ENCODE measurements at places on chromosomes 13 and 19. TPM values are rescaled to one million over a fixed set of nuclear protein-coding genes. Genes with fewer than 3 reads are reported as not detected.

PTPRS gene
- polyA plus RNA-seq: 10.9 TPM

DNA sequence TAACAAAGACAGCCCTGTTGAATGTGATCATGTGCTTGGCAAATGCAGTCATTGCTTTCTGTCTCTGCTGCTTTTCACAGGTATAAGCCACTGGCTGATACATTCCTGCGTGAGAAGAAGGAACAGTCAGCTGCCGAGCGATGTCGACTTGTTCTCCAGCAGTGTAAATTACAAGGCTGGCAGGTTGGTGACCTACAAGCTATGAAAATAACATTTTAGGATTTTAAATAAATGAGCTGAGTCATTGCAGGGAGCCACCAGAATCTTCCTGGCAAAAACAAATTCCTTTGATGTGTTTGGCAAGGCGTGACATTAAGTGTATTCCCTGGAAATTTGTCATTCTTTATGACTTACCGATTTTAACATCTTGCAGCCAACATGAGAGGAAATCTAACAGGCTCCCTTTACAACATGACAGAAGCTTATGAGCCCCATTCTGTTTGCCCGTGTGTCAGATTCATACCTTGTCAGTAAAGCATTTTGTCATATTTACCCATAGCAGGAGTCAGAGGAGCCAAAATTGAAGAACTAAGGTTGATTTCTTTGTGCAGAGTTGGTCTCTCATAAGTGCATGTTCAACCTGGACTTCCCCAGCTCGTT is 471.4 kb downstream of the MYO16 start:
- no peak for DNase-seq

- no peak for DNase-seq
Observed at GRCh38 chr19:23310729-23311211, 60.6 kb upstream of the ZNF724 start.

SLC46A3 gene
- polyA plus RNA-seq: 10.3 TPM

- no peak for DNase-seq
Observed at GRCh38 chr19:29675650-29676186, 10.5 kb downstream of the PLEKHF1 start.

SYCN gene
- polyA plus RNA-seq: 0.18 TPM

DNA sequence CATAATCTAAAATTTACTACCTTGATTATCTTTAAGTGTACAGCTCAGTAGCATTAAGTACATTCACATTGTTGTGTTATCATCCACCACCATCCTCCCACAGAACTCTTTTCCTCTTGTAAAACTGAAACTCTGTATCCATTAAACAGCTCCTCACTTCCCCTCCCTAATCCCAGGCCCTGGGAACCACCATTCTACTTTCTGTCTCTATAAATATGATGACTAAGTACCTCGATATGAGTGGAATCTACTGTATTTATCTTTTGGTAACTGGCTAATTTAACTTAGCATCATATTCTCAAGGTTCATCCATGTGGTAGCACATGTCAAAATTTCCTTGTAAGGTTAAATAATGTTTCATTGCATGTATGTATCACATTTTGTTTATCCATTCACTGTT is 49.0 kb upstream of the POMP start:
- DNase-seq: no peak

- no peak for DNase-seq
Observed at GRCh38 chr13:68030152-68030809, 800.1 kb upstream of the PCDH9 start.

DNA sequence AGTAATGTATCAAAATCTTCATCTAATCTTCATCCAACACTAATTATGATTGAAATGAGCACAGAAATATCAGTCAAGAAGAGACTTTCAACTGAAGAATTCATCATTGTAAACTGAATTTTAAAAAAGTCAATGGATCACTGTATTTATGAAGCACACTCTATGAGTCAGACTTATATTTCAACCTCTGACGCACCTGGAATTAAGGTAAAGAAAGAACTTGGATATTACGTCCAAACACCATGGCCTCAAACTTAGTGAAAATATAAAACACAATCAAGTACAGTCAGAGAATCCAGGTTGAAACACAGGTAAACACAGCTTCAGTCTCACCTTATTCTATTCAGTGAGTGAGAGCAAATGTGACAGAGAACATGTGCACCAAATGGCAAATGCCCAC is 39.5 kb downstream of the MIPEP start:
- no peak for DNase-seq

CD209 gene
- polyA plus RNA-seq: 0.57 TPM

USPL1 gene
- 9.7 TPM for polyA plus RNA-seq

DNA sequence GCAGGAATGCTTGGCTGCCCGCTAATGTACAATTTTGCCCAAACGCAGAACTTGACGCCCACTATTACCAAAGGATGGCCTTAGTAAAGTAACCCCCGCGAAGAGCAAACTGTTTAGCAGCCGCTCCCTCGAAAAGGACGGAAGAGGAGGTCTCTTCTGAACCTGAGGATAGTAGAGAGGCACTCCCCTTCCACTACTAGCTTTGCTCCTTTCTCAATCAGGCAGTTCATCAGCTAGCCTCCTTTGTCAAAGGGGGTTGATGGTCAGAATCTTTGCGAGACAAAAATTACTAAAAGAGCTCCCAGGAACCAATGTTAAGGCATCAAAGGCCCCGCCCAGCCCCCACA is 534 bp downstream of the CAB39L start:
- peak; percentile 76 for DNase-seq

DNA sequence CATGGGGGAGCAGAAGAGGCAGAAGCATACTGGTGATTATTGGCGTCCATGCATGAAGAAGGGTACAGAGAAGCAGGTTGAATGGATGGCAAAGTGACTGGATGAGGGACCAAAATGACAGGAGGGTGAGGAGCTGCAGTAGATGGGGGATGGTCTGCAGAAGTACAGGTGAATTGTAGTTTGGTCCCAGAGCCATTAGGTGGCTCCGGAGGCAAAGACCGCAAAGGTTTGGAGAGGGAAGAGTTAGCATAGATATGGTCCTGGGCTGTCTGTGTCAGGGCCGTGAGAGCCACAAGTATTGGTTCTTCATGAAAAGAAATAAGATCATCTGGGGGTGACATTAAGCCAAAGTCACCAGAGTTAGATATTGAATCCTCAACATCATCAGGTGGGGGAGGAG is 59.0 kb upstream of the ZNF726 start:
- no peak for DNase-seq

KCTD12 gene
- polyA plus RNA-seq: 63.6 TPM

DNA sequence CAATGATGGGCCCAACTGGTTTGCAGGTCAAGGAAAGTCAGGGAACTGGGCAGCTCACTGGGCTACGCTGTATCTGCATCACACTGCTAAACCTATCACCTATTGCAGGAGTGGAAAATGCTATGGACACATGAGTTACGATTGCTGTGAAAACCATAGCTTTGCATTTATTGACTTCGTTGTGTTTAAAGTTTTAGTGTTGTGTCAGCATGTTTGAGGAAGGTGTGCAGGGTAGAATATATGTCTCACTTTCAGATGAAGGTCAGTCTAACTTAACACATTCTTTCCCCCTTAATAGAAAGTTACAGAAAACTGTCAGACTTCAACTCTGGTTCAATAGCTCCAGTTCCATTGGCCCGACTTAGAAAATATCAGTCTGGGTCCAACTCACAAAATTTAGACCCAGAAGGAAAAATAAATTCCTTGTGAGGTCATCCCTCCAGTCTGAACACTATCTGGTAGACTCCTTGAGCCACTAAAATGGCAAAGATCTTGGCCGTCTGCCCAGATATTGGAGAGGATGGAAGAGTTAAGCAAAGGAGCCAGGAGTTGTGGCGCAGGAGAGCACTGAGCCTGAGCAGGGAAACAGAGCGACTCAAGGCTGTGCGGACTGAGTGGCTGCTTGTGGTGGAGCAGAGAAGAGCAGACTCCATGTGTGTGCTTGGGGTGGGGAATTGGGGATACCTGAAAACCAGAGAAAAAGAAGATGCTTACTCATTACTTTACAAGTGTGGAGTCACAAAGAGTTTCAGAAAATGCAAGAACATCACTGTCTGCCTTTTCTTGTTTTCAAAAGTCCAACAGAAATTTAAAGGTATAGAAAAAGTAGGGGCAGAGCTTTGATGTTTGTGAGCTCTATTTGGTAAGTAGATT is 518.5 kb downstream of the FGF9 start:
- peak; percentile 47 for DNase-seq

TDRD3 gene
- polyA plus RNA-seq: 13.4 TPM

DNA sequence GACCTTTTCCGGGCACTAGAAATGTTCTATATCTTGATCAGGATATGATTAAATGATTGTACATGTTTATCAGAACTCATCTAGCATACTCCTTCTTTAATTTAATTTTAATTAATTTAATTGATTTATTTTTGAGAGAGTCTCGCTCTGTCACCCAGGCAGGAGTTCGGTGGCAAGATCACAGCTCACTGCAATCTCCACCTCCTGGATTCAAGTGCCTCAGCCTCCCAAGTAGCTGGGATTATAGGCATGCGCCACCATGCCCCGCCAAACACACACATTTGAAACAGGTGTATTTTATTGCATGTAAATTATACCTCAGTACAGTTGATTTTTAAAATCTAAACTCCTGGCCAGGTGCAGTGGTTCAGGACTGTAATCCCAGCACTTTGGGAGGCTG is 17.4 kb upstream of the BCL3 start:
- no peak for DNase-seq

- no peak for DNase-seq
Observed at GRCh38 chr13:93649496-93649895, 422.9 kb downstream of the GPC6 start.

DNA sequence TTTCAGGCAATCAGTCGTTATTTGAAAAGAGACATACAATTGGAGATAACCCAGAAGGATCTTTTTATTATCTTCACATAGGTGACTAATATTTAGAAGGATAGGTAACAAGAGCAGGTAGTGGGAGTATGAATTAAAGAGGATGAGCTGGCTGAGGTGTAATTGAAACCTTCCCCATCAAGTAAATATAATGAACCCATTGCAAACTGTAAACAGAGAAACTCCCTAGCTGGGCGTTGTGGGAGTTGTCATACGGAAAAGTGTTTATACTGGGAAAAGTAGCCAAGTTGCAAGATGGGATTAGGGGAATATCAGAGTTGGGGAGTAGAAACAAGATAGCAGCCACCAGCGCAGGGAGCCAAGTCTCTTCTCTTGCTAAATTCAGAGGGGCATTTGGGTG is 448.4 kb downstream of the COG6 start:
- no peak for DNase-seq

IZUMO4 gene
- 9.8 TPM for polyA plus RNA-seq

PSG11 gene
- not detected for polyA plus RNA-seq

DNA sequence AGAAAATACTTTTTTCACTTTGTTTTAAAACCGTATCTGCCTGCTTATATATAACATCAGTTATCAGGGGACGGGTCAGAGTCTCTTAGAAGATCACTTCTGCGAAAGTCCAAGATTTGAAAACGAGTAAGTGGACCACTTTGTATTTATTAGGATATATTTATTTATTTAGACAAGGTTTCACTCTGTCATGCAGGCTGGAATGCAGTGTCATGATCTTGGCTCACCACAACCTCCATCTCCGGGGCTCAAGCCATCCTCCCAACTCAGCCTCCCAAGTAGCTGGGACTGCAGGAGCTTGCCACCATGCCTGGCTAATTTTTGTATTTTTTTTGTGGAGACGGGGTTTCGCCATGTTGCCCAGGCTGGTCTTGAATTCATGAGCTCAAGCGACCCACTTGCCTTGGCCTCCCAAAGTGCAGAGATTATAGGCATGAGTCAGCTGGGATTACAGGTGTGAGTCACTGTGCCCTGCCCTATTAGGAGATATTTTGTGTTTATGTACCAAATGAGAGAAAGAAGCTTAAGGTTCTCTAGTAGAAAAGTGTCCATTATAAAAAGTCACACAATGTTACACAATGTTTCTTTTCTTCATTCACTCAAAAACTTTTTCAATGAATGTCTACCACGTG is 39.5 kb downstream of the RASL11A start:
- DNase-seq: no peak

ZNF611 gene
- polyA plus RNA-seq: 4.3 TPM

- no peak for DNase-seq
Observed at GRCh38 chr13:19940106-19940505, 18.4 kb upstream of the ZMYM2 start.

GRCh38 chr13:27139565-27139964 is 32.0 kb downstream of the USP12 start:
- no peak for DNase-seq

GRCh38 chr19:31348481-31349159 is 616 bp downstream of the TSHZ3 start:
- peak; percentile 69 for DNase-seq

GRCh38 chr13:79645569-79645968 is 164.6 kb downstream of the NDFIP2 start:
- DNase-seq: no peak

GRIK5 gene
- 0.26 TPM for polyA plus RNA-seq

DNA sequence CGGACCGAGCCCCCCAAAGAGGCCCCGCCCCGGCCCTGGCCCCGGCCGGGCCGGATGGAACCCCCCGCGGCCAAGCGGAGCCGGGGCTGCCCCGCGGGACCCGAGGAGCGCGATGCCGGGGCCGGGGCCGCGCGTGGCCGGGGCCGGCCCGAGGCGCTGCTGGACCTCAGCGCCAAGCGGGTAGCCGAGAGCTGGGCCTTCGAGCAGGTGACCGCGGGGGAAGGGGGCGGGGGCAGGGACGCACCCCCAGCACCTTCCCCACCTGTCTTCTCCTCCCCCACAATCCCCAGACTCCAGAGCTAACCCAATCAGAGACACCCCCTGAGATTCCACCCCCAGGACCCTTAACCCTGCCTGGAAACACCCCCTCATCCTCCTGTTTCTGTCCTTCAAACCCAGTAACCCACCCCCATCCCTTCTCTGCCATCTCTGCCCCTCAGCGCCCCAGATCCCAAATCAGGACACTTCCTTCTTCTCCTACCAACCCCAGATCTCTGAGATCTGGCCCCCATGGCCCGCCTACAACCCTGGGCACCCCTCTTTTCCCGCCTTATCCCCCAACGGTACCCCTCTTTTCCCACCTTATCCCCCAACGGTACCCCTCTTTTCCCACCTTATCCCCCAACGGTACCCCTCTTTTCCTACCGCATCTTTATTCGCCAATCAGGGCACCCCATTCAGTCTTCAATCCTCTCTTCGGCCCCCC is 505 bp downstream of the ZSWIM4 start:
- peak; percentile 33 for DNase-seq

DNA sequence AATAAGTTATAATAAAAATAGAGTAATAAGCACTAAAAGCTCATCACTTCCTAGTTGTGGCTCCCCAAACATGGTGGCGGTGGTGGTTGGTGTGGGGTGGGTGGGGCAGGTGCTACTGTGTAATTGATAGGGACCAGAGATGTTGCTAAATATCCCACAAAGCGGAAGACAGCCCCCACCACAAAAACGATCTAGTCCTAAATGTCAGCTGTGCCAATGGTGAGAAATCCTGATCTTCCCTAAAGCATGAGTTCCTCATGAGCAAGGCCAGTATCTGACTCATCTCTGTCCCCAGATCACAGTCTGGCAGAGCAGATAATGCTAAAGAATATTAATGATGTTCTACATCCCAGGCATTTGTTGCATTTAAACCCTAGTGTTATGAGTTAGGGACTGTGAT is 1.9 kb upstream of the EDDM13 start:
- DNase-seq: no peak

DNA sequence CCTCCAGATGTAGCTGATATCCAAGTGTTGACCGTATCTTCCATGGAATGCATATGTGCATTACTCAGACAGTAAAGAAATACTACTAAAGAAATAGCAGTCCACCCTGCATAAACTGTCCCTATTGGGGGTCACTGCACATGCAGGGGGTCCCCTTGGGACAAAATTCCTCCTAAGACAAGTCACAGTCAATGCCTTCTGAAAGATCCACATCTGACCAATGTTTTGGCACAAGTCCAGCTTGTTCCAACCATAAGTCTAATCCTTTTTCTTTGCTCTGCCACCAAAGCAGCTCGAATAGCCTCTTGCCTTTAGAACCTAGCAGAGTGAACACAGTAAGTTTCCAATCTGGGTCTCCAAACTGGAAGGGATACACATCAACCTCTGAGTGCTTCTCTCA is 87.9 kb downstream of the DIAPH3 start:
- peak; percentile 18 for DNase-seq
